ENCODE measurements at places on chromosomes 6 and 20.

DNA sequence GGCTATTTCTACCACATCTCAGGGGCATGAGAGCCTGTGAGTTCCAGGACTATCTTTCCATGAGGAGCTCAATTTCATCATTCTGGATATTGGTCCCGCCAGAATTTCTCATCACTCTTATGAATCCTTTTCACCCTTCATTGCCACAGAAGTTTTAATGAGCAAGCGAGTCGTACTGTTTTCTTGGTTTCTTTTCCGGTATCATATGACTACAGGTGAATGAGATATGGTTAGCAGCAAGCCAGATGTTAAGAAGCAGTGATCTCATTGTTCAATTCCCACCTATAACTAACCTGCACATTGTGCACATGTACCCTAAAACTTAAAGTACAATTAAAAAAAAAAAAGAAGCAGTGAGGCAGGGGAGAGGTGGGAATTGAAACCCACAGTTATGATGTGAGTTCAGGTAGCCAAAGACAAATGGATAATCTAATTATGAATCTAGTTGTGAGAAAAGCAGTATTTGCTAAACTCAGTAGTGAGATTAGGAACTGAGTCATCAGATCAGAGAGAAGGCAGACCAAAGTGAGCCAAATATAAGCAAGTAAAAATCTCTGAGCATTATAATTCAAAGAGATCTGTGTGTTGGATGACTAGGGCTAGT lies 78.0 kb upstream of the ELOVL5 start:
- no peak for DNase-seq

DNA sequence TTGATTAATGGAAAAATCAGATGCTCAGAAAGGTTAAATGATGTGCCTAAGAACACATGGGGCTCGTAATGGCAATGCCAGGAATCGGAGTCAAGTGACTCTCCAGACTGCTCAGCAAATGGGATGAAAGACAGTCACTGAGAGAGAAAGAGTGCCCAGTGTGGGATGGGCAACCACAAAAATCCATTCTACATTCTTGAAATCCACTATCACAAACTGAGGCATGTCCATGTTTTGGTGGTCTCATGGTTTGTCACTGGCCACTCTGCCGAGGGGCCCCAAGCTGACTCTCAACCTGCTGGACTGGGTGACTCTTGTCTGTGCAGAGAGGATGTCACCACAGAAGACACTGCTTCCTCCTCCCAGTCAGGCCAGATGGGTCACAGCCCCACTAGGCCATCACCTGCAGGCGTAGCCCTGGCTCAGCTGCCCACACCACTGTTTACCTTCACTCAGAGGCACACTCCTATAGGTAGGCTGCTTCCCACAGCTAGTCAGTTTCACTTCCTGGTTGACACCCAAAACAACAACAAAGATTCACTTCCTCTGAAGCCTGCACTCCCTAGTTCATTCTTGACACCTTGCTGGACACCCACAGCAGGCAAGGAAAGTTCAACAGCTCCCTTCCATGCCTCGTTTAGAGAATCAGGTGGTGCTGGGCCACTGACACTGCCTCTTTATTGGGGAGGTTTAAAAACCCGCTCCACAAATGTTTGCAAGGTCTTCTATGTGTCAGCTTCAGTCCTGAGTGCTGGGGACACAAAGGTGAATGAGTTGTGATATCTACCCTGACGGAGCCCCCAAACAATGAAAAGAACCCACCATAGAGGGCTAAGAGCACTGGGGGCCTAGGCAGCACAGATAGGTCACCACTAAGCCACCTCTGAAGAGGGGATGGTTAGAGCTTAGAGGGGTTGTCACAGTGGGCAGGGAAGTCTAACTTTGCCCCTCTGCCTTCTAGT lies 21.7 kb downstream of the MAP1LC3A start:
- peak; percentile 62 for DNase-seq

GRCh38 chr6:130322673-130323268 lies 43.0 kb upstream of the TMEM200A start:
- peak; percentile 49 for DNase-seq

DNA sequence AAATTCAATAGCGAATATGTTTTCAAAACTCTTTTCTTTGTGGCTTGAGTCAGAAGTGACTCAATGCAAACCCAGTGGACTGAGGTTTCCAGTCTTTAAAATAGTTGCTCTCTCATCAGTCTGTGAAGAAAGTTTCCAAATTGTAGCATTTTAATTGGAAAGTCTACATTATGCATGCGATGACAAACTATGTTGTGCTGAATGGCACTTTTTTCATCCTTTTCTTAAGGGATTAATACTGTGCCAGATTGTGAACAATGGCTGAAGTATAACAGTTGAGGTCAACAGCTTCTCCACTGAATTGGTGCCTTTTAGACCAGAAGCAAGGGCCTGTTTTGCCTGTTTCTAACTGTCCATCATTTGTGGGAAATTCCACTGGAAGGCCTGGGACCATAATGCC lies 377.1 kb downstream of the BTBD9 start:
- no peak for DNase-seq

- DNase-seq = no peak
Observed at GRCh38 chr6:166162599-166163342, 4.9 kb downstream of the TBXT start.

DNA sequence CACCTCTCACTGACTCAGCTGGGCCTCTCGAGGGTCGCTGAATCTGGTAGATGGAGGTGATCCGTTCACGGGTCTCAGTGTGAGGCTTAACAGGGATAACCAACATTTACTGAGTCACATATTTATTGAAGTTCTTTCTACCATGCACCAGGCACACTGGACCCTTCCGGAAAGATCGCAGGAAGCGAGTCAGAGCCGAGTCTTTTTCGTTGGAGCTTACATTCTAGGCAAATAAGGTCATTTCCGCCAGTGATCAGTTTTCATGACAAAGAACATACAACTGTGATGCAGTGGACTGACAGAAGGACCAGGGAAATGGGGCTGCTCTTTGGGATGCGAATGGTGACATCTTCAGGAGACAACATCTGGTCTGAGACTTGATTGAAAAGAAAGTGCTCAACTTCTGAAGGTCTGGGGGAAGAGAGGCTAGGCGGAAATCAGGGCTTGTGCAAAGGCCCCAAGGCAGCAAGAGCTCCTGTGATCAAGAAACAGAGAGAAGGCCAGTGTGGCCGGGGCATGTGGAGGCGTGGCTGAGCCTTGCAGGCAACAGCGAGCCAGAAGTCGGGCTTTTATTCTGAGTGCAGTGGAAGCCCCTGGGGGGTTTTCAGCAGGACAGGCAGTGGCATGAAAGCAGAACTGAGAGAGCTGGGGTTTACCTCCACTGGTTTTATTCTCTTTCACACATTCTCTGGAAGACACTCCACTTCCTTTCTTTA lies 56.7 kb downstream of the APCDD1L start:
- DNase-seq = peak; percentile 93

DNA sequence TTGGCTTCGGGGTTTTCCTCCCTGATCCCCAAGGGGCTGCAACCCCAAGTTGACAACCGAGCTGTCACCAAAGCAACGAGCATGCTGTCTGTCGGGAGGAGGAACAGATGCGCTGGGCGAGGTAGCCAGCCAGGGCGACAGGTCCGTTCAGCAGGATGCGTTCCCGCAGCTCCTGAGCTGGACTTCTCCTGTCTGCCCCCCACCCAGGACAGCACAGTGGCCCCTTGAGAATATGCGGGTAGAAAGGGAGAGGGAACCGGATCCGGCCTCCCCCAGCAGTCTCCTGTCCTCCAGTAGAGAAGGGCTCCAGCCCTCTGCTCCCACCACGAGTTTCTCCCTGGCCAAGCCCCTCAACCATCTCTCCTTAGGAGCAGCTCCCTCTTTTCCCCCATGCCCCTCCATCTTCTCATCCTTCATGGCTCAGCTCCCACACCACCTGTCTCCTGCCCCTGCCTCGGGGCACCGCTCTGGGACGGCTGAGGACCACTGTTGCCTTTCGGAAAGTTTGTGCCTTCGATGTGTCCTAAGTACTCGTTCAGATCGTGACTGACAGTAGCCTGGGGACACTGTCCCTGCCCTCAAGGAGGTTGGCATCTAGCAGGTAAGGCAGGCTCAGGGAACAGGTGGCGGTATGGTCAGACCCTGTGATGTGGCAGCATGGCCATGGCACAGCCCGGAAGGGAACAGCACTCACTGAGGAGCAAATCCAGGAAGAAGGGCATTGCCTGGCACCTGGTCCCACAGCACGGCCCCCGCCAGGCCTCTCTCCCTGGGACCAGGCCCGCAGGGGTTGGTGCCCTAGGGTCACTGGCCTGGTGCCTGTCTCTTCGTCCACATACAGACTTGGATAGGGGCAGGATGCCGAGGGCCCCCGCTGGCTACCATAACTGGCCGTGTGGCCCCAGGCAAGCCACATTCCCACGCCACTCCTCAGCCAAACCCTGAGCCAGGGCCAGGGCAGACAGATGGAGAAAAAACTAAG lies 96.3 kb downstream of the ASXL1 start:
- DNase-seq = no peak

All from MV-4-11 (cell line).